Astrocyte (in vitro differentiated cells and primary cell): ENCODE measurements at places on chromosomes 1 and 21. TPM values are rescaled to one million over a fixed set of nuclear protein-coding genes. Genes with fewer than 3 reads are reported as not detected.

DNA sequence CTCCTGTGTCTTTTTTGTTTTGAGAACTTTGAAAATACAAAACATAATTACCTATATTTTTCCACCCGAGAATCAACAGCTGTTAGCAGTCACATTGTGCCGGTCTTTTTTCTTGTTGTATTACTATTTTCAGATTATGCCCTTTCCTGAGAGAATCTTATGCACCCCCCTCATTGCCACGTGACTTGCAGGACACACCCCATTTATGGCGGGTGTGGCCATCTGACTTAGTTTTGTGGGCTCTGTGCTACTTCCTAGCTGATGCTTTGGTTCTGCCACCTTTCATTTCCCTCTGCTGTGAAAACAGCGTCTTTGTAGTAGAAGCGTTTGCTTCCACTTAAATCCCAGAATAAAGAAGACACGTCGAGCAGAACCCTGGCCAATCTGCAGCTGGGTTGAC lies 82.8 kb upstream of the SOX13 start:
- no peak overlapping the region for H3K27ac ChIP-seq
- no peaks in the 10 kb centered on the region for H3K36me3 ChIP-seq
- peaks cover 6% of the 10 kb centered on the region for H3K27me3 ChIP-seq

DNA sequence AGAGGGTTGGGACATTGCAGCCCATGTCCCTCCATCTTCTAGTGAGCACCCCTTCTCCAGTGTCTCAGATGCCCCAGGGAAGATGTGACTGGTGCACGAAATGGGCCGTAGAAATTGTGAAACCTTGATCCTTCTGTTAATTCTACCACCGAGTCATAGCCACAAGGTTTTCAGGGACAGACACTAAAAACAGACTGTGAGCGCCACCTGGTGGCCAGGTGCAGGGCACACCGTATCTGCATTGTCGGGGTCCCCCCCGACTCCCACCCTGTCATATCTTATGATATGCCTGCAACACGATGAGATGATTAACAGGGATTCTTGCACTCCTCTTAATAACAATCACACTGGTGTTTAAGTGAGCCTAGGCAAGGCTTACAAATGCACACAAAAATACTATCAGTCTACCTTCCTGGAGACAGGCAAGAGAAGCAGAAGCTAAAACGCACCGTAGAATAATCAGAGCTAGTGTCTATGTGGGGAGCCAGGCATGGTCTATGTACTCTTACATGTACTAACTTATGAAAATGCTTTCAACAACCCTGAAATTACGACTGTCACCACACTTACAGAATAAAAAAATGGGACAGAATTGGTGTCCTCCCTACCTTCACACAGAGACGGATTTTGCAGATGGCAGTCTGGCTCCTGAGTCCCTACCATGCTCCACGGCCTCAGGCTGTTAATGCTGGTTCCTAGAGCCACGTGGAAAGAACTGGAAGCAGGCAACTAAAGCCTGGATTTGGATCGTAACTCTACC lies 57.9 kb downstream of the FHAD1 start:
- no peaks in the 10 kb centered on the region for H3K27me3 ChIP-seq
- H3K27ac ChIP-seq: no peak overlapping the region
- H3K4me1 ChIP-seq: peaks cover 6% of the 10 kb centered on the region
- no peak overlapping the region for H3K4me3 ChIP-seq
- DNase-seq: no peak

GGPS1 gene
- total RNA-seq: 34.8 and 39.1 TPM in 2 replicates

DNA sequence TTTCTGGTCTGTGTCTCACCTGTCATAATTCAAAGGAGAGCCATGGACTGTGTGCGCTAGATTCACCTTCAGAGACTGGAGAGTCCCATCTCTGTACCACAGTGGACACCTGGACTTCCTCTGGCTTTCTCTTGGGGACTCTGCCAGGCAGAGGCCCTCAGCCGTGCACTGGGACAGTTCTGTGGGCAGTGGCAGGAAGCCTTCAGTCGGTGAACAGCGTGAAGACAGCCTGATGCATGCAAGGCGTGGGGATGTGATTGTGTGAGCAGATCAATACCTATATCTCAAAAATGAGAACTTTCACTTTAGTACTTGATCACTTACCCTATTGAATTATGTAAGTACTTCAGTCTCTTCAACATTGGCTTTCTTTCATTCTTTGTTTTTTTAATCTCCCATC lies 245.3 kb downstream of the DISC1 start:
- DNase-seq: no peak
- H3K27me3 ChIP-seq: no peaks in the 10 kb centered on the region
- H3K27ac ChIP-seq: peak overlapping the region; percentile 69
- H3K36me3 ChIP-seq: no peaks in the 10 kb centered on the region

HAO2 gene
- not detected in 2 replicates for total RNA-seq

DNA sequence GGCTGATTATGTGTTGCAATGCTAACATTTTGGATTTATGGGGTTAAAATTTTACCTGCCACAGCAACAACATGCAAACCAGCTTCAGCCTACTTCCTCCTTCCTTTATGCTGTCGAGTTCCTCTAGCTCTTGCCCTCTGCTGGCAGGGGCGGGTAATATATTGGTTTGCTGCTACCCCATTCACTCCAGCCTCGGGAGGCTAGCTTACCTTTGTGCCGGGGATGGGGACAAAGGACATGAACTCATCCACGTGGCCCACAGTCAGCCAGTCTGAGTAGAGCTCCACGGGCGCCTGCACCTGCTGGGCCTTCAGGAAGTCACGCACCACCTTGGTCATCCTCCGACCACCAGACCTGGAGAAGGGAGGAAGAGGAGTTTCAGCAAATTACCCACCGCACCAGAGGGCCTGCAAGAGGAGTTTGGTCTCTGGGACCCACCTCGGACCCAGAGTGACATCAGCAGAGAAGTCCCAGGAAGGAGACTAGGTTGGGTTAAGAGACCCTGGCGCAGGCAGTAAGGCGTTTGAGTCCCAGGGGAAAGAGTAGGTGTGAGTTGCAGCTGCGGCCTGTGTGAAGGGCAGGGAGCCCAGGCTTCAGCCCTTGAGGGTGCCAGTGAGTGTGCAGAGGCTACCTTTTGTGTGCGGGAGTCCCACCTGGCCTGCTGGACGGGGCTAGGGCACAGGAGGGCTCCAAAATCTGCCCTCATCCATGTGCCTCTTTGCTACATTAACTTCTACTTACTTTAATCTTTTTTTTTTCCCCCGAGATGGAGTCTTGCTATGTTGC lies 21.8 kb upstream of the SDHB start:
- H3K27ac ChIP-seq: no peak overlapping the region
- H3K4me1 ChIP-seq: no peaks in the 10 kb centered on the region
- no peaks in the 10 kb centered on the region for H3K27me3 ChIP-seq
- no peak overlapping the region for H3K4me3 ChIP-seq
- H3K36me3 ChIP-seq: no peaks in the 10 kb centered on the region
- no peak for DNase-seq
